NCI-H2081 treated with DMSO at 0.1 percent for 48 hours (cell line): ENCODE measurements at places on chromosomes 1 and 21.

DNA sequence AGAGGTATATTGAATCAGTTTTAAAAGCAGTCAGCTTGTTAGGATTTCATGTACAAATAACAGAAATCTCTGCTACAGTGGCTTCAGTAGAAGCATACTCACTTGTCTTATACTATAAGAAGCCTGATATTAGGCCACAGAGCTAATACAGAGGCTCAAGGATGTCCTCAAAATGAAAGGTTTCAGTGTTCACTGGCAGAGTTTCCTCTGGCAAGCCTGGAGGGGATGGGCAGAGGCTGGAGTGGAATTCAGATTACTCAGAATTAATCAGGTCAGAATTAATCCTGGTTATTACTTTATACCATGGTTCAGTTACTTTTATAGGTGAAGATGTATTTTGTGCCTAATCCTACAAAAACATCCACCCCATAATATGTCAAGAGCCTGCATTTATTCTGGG lies 520.5 kb downstream of the USP25 start:
- no peak for DNase-seq

DNA sequence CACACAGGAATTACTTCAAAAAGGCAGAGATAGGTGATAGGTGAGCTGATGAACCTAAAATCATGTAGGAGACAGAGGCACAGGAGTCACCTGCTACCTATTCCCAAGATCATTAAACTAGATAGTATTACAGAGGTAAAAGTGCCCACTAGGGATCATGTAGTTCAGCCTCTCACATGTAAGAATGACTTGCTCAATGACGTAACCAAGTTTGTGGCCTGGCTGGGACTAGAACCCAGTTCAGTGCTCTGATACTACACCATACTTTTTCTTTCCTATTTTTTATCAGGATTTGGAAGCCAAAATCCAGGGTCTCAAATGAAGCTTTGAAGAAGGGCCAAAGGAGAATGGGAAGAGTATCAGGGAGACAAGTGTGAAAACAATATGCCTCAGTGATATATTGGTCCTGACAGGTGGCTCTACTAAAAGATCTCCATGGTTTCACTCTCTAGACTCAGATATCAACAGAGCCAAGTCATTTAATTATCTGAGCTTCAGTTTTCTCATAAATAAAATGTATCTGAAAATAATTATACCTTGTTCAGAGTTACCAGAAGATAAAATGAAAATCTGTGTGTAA lies 87.3 kb upstream of the SLFNL1 start:
- DNase-seq: no peak

GRCh38 chr1:169563019-169563615 lies 23.2 kb downstream of the F5 start:
- DNase-seq: no peak

DNA sequence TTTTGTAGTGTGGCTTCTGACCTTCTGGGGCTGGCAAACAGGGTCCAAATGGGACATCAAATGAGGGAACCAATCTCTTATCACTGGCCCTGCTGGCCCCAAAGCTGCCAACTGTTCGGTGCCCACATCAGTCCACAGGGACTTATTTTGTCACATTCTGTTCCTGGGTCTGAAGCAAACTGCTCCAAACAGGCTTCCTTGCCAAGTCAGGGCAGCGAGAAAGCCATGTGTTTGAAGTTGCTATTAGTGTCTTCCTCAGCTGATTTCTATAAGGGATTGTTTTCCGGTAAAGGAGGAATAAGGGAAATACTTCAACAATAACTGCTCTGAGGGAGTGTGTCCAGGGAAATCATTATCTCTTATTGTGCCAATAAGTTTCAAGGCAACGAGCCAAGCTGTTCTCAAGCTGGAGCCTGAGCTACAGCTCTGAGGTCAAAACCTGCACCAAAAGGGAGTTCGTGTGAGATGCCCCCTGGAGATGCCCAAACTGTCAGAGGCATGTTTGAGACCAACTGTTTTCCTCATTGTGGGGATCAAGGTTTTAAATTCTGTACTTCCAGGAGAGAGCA lies 381.4 kb upstream of the PROX1 start:
- no peak for DNase-seq

DNA sequence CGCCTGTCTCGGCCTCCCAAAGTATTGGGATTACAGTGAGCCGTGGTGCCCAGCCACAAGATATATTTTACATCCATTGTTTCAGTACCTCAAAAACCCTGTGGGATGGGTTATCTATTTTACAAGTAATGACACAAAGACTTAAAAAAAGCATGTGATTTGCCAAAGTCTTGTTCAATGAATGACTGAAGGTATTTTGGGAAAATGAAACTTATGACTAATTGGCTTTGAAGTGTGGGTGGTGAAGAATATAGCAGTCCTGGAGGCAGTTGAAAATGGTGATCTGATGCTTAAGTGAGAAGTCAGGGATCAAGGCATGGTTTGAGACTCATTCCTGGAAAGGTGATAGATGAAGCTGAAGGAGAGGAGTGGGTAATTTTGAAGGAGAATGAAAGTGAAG lies 3.0 kb downstream of the SWT1 start:
- no peak for DNase-seq

DNA sequence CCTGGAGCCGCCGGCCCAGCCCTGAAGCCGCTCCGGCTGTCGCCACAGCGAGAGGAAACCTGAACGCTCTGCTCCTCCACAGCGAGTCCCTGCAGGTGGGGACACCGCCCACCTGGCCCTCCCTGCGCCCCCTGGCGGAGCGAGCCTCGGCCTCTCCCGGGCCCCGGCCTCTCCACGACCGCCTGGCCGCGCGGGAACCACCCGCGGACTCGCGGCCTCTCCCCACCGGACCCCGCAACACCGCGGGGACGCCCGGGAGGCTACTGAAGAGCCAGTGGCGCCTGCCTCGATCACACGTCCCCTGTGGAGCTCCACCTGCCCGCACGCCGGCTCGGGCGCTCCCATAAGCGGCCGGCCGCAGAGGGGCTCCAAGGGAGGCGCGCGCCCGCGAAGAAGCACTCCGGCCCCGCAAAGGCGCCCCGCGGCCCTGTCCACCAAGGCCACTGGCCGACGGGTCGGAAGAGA lies 109.6 kb downstream of the KCNN3 start:
- DNase-seq: no peak

- no peak for DNase-seq
These were observed 188.5 kb downstream of the TM2D1 start for GRCh38 chr1:61536174-61537108.

DNA sequence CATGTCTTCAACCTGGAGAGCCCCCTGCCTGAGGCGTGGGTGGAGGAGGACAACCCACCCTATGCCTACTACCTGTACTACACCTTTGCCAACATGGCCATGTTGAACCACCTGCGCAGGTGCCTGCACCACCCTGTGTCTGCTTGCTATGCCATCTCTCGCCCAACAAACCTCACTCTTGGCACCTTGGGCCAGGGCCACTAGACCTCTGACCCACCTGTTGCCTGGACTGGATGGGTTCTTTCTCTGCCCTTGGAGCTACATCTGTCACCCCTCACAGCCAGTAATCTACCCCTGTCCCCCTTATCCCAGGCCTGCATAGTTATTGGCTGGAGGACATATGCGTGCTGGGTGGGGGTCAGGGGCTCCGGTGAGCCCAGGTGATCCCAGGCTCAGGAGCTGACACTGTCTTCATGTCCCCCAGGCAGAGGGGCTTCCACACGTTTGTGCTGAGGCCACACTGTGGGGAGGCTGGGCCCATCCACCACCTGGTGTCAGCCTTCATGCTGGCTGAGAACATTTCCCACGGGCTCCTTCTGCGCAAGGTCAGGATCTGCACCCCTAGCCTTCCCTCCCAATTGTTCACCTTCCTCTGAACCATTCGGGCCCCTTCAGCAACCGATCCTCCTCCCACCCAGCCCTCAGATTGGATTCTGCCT lies 9.9 kb downstream of the AMPD2 start:
- no peak for DNase-seq

DNA sequence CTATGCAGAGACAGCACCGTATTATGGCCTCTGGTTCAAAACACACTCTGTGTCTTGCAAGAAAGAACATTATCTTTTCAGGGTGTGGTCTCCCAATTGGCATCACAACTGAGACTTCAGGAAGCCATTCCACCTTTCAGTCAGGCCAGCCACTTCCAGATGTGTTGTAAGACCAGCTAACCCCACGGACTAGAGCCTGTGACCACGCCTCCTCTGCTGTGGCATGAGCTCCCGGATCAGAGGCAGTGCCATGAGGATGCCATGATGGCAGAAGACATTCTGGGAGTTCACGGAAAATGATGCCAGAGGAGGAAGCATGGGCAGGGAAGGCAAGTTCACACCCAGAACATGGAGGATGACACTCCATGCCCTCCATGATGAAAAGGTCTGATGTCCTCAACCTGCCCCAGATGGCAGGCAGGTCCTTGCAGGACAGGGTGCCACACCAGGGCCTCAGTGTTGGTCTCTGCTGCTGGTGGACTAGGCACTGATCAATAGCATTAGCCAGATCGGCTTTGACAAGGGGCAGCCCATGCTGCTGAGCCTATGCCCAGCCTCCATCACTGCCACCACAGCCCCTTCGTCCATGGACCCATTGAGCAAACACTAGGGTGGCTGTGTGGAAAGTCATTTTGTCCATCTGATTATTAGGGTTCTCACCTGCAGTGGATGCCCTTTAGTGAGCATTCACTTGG lies 341.6 kb downstream of the MATN1 start:
- no peak for DNase-seq

DNA sequence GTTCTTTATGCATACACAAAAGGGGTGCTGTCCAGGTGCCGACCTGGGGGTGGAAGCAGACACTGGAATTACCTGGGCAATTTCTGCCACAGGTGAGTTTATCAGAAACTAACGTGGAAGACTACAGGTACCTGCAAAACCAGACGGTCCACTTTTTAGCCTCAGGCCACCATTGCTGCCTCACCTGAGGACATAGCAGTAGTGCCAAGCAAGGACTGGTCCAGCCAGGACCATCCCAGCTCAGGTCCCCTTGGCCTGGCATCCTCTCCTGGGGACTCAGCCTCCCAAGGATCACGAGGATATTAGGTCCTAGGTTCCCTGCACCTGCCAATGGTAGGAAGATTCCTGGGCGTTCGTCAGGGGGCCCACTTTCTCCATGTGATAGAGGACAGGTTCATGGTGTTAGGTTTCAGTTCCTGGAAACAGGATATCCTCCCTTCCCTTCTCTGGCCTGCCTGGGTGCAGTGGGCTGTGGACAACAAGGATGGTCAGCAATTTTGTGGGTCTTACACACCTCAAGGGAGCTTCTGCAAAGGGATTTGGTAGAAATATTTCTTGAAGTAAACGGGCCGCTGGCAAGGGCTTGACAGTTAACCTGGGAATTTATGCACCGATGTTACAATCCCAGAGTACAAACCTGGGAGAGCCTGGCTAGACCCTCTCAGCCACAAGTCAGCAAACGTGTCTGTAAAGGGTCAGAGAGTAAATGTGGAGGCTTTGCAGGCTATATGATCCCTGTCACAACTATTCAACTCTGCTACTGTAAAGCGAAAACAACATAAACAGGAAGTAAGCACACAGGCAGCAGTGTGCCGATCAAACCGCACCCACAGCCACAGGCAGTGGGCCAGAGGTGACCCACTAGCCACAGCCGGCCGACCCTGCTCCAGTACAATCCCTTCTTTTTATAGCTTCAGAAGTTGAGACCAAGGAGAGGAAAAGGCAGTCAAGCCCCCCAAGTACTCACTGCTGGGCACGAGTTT lies 71.4 kb upstream of the RAB4A start:
- DNase-seq: no peak
